ENCODE measurements at places on chromosomes 7 and 10.

GRCh38 chr10:132443983-132444876 lies 47.2 kb downstream of the PWWP2B start:
- no peak for DNase-seq

GRCh38 chr7:148570510-148570909 lies 20.1 kb upstream of the C7orf33 start:
- DNase-seq = no peak

- no peak for DNase-seq
These were observed 98.1 kb downstream of the CDC14C start for GRCh38 chr7:49022448-49022847.

- no peak for DNase-seq
These were observed 333.7 kb downstream of the RNLS start for GRCh38 chr10:88249450-88249849.

DNA sequence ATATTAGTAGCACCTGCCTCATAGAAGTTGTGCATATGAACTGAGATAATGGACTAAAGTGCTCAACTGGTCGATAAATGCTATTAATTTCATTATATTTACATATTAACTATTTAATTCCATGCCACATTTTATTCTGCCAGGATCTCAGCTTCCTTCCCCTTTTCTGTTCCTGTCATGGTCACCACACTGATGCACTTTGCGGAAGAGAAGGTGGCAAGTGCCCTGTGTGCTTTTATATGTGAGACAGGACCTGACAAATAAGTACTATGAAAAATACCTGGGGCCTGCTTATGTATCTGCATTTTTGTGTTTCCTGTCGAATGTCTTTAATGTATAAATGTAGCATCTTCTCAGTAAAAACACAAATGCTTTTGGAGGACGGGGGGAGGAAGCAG lies 12.2 kb downstream of the ATP6V0E2 start:
- no peak for DNase-seq

DNA sequence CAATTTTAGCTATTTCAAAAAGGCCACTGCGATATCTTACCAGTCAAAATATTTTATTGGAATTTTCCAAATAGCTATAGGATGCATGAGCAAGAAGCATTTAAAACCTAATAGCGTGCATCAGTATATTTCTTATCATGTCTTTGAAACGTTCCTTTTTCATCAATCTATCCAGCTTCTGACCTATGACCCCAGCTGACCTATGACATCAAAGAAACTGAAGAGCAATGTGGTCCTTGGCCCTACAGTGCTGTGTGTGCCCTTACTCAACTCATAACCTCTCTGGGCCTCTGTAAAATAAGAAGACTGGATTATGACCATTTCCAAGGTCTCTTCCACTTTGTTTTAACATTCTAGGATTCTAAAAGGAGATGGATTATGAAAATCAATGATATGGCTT lies 118.2 kb downstream of the ZNF22 start:
- no peak for DNase-seq

DNA sequence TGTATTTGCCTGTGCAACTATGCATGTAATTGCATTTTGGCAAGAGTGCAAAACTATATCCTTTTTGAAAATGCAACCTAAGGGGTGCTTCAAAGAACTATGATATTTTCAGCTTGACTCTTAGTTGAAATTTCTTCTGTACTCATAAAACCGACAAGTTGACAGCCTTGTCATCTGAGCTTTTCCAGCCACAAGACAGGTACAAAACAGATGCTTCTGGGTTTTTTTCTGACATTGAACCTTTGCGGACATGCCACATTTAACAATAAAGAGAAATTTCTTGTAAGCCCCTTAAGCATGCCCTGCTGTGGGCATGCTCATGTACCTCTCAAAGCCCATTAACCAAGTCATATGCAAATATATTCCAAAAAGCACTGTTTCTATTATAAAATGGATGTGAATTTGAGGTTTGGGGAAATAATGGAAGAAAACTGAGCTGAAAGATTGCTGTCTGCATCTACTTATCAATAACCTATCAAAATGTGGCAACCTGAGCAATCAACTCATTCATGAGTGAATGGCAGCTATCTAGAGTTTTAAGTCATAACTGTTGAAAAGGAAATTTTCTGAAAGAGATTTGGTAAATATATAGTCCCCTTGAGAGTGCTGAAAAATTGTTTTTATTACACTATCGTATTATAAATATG lies 1117.0 kb upstream of the LRRTM3 start:
- no peak for DNase-seq

DNA sequence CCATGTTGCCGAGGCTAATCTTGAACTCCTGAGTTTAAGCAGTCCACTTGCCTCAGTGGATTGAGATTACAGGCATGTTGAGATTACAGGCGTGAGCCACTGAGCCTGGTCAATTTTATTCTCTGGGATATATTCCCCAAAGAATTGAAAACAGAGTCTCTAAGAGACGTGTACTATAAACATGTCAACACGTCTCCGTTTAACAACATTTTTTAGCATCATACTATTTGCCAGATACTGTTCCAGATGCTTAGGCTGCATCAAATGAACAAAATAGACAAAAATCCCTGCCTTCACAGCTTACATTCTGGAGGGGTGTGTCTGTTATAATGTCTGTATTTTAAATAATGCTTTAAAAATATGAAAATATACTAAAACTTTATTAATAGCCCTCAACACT lies 54.1 kb upstream of the PRKG1 start:
- DNase-seq = no peak

GRCh38 chr7:139846297-139846696 lies 17.2 kb downstream of the TBXAS1 start:
- no peak for DNase-seq

- DNase-seq = no peak
These were observed 75.1 kb downstream of the FOXI2 start for GRCh38 chr10:127812041-127812440.

GRCh38 chr10:100775871-100776270 lies 30.5 kb downstream of the PAX2 start:
- DNase-seq = no peak

DNA sequence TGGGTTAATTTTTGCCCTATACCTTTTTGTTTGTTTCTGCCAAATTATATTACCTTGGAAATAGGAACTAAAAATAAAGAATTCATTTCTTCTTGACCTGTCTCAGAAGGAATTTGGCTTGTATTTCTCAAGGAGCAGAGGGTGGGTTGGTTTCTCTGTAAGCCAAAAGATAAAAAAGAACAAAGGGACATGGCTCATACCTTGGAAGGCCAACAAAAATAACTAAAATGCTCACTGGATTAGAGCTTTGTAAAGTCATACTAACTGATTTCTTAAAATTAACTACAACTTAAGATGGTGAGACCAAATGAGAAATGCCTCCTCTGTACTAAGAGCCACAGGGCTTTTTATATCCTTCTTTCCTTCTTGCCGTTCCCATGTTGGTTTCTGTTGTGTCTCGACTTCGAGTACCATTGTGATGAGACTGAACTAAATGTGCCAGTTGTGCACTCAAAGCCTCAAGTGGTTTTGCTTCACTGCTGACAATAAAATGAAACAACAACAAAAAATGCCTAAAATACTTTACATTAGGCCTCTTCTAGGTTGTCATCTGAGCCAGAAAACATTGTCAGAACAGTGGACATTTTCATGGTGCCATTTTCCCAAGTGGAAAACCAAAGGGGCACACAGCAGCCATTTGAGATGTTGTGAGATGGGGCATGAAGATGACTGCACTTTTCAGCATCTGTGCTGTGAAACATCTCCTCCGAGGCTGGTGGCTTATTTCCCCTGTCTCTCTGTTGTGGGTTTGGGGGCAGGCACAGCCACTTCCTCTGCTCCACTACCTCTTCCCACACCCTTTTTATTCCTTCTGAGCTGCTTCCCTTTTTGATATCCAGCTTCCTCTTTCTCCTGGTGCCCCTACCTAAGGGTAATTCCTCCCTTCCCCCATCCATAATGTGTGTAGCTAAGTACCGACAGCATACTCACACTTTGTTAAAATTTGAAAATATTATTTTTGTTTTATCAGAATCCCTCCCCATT lies 51.8 kb upstream of the AGR3 start:
- no peak for DNase-seq

GRCh38 chr10:17229717-17229966 lies 1.6 kb downstream of the VIM start:
- peak; percentile 86 for DNase-seq

DNA sequence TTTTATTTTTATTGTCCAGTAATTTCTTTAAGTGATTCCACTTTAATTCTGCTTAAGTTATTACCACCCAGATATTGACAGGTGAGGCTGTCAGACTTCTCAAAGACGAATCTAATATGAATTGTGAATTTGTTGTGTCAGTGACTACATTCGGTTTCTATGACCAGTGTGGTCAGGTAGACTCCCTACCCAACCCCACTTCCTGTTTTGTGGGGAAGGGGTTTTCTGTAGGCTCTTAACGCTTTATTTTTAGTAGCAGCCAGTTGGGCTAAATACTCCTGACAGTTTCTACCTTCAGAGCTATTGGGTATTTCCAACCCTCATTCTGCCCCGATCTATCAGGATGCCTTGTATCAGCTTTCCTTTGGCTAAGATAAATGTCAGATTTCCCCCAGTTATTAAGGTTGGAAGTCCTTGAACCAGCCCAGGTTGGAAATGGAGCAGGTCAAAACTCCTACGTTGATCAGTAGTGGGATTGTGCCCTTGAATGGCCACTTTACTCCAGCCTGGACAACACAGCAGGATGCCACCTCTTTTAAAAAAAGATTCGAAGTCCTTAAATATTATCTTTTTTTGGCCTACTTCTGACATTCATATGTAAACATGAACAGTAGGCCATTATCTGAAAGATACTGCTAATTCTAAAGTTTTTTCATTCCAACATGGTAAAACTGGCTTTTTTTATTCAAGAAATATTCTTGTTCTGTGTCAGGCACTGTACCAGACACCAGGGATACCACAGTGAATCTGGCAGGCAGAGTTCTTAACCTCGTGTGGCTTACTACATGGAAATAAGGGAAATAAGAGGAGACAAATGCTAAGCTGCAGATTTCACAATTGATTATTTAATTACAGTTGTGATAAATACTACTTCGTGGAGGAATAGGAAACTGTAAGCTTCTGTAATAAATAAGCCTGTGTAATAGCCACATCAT lies 133.3 kb upstream of the SAMD8 start:
- DNase-seq = no peak

- DNase-seq = no peak
These were observed 496.9 kb upstream of the CELF2 start for GRCh38 chr10:10520491-10521385.

- peak; percentile 79 for DNase-seq
These were observed 138.1 kb upstream of the TCF7L2 start for GRCh38 chr10:112811741-112812551.

DNA sequence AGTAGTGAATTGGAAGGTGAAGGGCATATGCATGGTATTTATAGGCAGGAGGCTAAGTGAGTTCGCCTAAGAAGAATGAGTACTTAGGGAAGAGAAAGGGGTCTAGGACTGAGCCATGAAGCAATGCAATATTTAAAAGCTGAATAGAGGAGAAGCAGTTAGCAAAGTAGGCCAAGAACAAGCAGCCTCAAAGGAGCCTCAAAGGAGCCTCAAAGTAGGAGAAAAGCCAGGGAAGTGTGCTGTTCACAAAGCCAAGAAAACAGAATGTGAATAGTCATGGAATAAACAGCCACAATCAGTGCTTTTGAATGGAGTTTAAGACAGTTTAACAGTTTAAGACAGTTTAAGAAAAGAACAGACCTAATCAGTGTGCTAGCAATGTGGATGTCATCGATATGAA lies 762.0 kb downstream of the SORCS1 start:
- DNase-seq = no peak

- DNase-seq = peak; percentile 66
These were observed 6.5 kb downstream of the DIP2C start for GRCh38 chr10:682931-683447.

DNA sequence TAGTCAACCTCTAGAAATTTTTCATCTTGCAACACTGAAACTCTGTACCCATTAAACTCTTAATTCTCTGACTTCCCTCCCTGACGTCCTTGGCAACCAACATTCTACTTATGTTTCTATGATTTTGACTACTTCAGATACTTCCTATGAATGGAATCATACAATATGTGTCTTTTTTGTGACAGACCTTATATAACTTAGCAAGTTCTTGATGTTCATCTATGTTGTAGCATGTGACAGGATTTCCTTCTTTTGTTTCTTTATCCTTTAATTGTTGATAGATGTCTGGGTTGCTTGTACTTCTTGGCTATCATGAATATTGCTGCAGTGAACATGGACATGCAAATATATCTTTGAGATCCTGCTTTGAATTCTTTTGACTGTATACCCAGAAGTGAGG lies 240.8 kb downstream of the ADK start:
- no peak for DNase-seq

- DNase-seq = no peak
These were observed 23.8 kb downstream of the PFKP start for GRCh38 chr10:3090914-3091787.

- DNase-seq = no peak
These were observed 304.1 kb downstream of the PAXIP1 start for GRCh38 chr7:154698726-154699291.

GRCh38 chr10:132711613-132712121 lies 74.3 kb downstream of the NKX6-2 start:
- peak; percentile 69 for DNase-seq

GRCh38 chr10:17234431-17234945 lies 6.4 kb downstream of the VIM start:
- no peak for DNase-seq

DNA sequence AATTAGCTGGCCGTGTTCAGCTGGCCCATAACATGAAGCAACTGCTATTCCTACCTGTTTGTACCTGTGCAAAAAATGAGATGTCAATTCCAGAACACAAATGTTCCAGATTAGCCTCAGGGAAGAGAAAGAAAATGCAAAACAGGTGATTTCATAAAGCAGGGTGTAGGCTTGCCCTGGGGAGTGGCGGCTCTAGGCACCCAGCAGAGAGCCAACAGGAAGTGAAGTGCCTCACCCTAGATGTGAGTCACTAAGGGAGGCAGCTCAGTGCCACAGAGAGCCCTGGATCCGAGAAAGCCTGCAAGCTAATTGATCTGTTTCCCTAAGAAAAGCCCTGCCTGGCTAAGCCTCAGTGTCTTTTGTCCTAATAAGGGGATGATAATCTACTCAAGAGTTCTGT lies 240.0 kb downstream of the ARHGAP21 start:
- no peak for DNase-seq

DNA sequence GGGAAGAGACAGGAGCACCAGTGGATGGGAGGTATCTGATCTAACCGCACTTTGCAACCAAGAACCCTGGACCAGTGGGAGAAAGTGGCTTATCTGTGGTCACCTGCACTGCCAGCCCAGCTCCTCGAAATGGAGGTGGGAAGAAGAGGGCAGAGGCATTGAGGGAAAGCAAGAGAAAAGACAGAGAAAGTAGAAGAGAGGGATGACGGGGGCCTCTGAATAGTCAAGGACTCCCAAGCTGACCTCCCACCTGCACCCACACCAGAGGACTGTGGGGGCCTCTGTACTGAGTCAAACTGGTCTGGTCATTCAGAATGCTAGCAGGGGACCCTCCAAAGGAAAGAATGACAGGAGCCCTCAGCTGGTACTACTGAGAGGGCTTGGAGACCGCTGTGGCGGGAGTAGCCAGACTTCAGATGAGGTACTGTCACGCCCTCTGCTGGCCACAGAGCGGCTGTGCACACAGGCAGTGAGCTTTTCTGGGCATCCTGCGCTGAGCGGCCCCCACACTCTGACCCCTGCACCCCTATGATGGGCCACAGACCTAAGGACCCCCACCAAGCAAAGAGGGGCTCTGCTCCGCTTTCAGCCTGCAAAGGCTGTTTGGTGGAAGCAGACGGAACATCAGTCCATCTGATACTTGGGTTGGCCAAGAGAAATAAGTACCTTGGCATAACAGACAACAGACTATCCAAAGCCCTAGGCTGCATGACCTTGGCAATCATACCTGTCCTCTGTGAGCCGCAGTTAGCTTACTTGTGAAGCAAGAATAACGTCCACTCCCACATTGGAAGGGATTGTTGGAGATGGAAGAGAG lies 112.9 kb downstream of the COL13A1 start:
- no peak for DNase-seq
